ENCODE measurements at places on chromosomes 7 and 10. TPM values are rescaled to one million over a fixed set of nuclear protein-coding genes. Genes with fewer than 3 reads are reported as not detected.

GRCh38 chr7:153193144-153193595 lies 433.6 kb downstream of the ACTR3B start:
- no peak overlapping the region for H3K4me3 ChIP-seq
- no peak for DNase-seq
- H3K27me3 ChIP-seq = no peaks in the 10 kb centered on the region
- no peaks in the 10 kb centered on the region for H3K4me1 ChIP-seq
- H3K27ac ChIP-seq = no peak overlapping the region

GRCh38 chr7:76232698-76233097 lies 31.0 kb downstream of the SRRM3 start:
- H3K4me1 ChIP-seq = peaks cover 7% of the 10 kb centered on the region
- no peak overlapping the region for H3K4me3 ChIP-seq
- no peaks in the 10 kb centered on the region for H3K36me3 ChIP-seq
- no peak for DNase-seq
- H3K27me3 ChIP-seq = peaks cover 36% of the 10 kb centered on the region

Gene C10orf53
- total RNA-seq = not detected

GRCh38 chr10:89032141-89032891 lies 41.7 kb downstream of the FAS start:
- H3K4me1 ChIP-seq = peaks cover 3% of the 10 kb centered on the region
- H3K4me3 ChIP-seq = no peak overlapping the region
- H3K36me3 ChIP-seq = no peaks in the 10 kb centered on the region

Gene CHST12
- total RNA-seq = 8.6 TPM

DNA sequence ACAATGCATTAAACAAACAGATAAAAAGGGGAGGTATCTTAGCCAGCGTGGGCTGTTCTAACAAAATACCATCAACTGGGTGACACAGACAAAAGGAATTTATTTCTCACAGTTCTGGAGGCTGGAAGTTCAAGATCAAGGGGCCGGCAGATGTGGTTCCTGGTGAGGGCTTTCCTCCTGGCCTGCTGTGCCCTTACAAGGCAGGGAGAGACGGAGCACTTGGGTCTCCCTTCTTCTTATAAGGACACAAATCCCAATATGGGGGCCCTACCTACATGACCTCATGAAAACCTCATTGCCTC lies 281.6 kb upstream of the KLF14 start:
- H3K27me3 ChIP-seq = no peaks in the 10 kb centered on the region
- peaks cover 74% of the 10 kb centered on the region for H3K4me1 ChIP-seq
- H3K4me3 ChIP-seq = no peak overlapping the region
- DNase-seq = no peak
- H3K36me3 ChIP-seq = peaks cover 28% of the 10 kb centered on the region
- H3K27ac ChIP-seq = no peak overlapping the region

GRCh38 chr7:1137517-1138167 lies 22.4 kb downstream of the ZFAND2A start:
- DNase-seq = no peak
- H3K36me3 ChIP-seq = no peaks in the 10 kb centered on the region
- peaks cover 20% of the 10 kb centered on the region for H3K4me1 ChIP-seq
- no peaks in the 10 kb centered on the region for H3K27me3 ChIP-seq
- H3K27ac ChIP-seq = peak overlapping the region; percentile 65

Gene ANKRD22
- not detected for total RNA-seq

DNA sequence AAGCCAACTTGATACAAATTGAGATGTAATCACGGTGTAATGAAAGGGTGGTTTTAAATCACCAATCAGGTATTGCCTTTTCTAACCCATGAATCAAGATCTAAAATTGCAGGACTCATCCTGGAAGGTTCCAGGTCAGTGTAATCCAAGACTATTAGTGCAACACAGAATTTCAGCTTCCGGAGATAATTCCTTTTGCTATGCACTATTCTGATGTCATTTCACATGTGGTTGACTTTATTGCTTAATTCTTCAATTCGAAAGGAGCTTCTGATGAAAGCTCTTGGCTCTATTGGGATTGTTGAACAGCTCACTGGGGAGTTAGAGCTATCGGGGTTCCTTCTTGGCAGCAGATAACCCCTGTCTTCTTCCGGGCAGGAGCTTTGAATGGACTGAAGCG lies 147.4 kb upstream of the INSYN2A start:
- H3K36me3 ChIP-seq = no peaks in the 10 kb centered on the region
- H3K27ac ChIP-seq = no peak overlapping the region
- H3K27me3 ChIP-seq = no peaks in the 10 kb centered on the region
- no peak for DNase-seq
- H3K4me3 ChIP-seq = no peak overlapping the region

Gene FGFBP3
- total RNA-seq = 1.4 TPM

Gene PPIA
- total RNA-seq = 423 TPM

DNA sequence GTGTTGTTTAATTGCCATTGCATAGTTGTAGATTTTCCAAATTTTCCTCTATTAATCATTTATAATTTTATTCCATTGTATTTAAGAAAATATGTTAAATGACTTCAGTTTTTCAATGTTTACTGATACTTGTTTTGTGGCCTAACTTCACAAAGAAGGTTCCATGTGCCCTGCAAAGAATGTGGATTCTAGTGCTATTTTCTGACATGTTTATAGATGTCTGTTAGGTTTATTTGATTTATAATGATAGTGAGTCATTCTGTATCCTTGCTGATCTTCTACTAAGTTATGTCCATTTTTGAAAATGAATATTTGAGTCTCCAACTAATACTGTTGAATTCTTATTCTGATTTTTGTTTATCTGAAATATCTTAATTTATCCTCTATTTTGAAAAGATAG lies 369.0 kb downstream of the MAGI2 start:
- H3K36me3 ChIP-seq = no peaks in the 10 kb centered on the region
- no peaks in the 10 kb centered on the region for H3K27me3 ChIP-seq
- H3K4me1 ChIP-seq = no peaks in the 10 kb centered on the region
- no peak overlapping the region for H3K27ac ChIP-seq
- DNase-seq = no peak
- H3K4me3 ChIP-seq = no peak overlapping the region

DNA sequence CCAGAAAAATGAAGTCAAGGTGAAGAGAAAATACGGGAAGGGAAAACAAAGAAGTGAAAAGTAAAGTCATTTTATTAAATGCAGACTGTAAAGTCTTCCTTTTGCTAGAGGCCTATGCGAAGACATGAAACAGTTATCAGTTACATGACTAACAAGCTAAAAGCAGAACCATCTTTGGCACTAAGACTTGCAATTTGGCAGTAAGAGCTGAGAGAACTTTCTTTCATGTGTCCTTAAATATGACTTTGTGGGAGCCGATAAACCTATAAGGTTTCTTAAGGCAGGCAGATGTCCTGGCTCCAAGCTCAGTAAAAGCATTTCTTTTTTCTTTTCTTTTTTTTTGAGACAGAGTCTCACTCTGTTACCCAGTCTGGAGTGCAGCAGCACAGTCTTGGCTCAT lies 10.4 kb downstream of the ANLN start:
- H3K27ac ChIP-seq = no peak overlapping the region
- H3K4me3 ChIP-seq = no peak overlapping the region
- no peaks in the 10 kb centered on the region for H3K4me1 ChIP-seq
- no peak for DNase-seq
- H3K27me3 ChIP-seq = no peaks in the 10 kb centered on the region

DNA sequence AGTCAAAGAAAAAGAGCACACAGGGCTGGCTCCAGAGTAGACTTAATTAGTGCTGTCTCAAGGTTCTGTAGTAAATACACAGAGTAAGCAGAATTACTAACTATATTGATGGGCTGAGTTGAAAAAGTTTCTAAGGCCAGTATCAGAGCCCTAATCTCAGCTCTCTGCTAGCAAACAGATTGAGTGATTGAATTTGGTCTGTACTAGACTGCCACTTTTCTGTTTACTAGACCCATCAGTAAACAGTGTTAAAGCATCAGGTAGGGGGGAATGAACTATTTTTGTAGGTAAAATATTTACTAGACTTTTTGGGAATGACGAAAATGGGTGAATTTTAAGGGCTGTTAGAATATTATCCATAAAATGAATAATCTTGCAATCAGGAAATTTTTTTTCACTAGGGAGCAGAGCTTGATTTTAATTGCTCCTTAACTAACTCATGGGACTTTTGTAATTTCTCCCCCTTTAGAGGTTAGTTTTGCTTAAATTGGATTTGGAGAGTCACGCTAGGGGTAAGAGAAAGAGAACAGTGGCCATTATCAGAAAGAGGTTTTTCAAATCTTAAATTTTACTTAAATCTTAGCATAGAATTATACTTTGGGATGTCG lies 37.3 kb upstream of the RASGEF1A start:
- DNase-seq = no peak
- peaks cover 39% of the 10 kb centered on the region for H3K4me1 ChIP-seq
- H3K27ac ChIP-seq = no peak overlapping the region
- no peaks in the 10 kb centered on the region for H3K36me3 ChIP-seq

DNA sequence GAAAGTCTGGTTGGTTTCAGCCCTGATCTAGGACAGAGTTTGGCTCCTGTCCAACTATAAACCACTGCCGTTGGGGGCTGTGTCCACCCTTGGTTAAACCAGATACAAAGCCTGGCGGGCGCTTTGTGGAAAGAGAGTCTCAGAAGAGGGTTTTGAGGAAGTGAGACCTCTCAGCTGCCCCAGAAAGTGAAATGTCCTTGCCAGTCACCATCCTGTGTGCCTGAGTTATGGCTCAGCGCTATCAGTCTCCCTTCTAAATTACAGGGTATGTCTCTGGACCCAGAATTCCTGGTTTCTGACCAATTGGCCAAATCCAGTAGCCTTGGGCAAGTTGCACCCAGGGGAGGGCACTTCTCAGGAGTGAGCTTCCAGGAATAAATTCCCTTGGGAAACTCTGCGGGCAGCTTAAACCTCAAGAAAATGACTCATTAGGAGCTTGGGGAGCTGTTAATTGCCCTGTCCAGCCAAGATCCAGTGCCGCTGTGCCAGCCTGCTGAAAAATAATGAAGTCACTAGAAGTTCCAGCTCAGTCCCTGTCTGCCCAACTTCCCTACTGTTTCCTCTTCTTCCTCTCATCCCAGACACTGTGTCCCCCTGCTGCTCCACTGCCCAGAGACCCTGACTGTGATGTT lies 66.7 kb upstream of the PDZD8 start:
- no peak for DNase-seq
- H3K27ac ChIP-seq = no peak overlapping the region
- no peak overlapping the region for H3K4me3 ChIP-seq
- H3K36me3 ChIP-seq = no peaks in the 10 kb centered on the region

Gene FAM13C
- not detected for total RNA-seq

Gene WDR86
- 6.2 TPM for total RNA-seq

- H3K27me3 ChIP-seq = peaks cover 5% of the 10 kb centered on the region
Measured at GRCh38 chr7:2497500-2498336, 21.5 kb upstream of the GRIFIN start.

GRCh38 chr7:159105832-159106811 lies 38.5 kb downstream of the VIPR2 start:
- H3K27me3 ChIP-seq = no peaks in the 10 kb centered on the region
- no peak overlapping the region for H3K4me3 ChIP-seq

- H3K4me1 ChIP-seq = peaks cover 15% of the 10 kb centered on the region
- peak; percentile 68 for DNase-seq
- no peaks in the 10 kb centered on the region for H3K36me3 ChIP-seq
- H3K27me3 ChIP-seq = no peaks in the 10 kb centered on the region
- peak overlapping the region; percentile 82 for H3K27ac ChIP-seq
- H3K4me3 ChIP-seq = peak overlapping the region; percentile 68
Measured at GRCh38 chr7:151632750-151633515, 113.2 kb upstream of the RHEB start.

Gene RAB19
- total RNA-seq = 1.6 TPM

Gene CEP55
- 0.16 TPM for total RNA-seq

GRCh38 chr10:113788604-113789083 lies 37.2 kb downstream of the PLEKHS1 start:
- DNase-seq = no peak
- no peaks in the 10 kb centered on the region for H3K27me3 ChIP-seq
- H3K36me3 ChIP-seq = no peaks in the 10 kb centered on the region

Gene RAPGEF5
- total RNA-seq = 0.17 TPM

GRCh38 chr7:92747041-92747835 lies 89.1 kb downstream of the CDK6 start:
- H3K4me3 ChIP-seq = no peak overlapping the region
- H3K27me3 ChIP-seq = no peaks in the 10 kb centered on the region
- no peak overlapping the region for H3K27ac ChIP-seq
- H3K4me1 ChIP-seq = no peaks in the 10 kb centered on the region
- DNase-seq = no peak

- H3K27ac ChIP-seq = no peak overlapping the region
- DNase-seq = peak; percentile 63
- H3K36me3 ChIP-seq = no peaks in the 10 kb centered on the region
- peak overlapping the region; percentile 49 for H3K4me3 ChIP-seq
- H3K4me1 ChIP-seq = peaks cover 15% of the 10 kb centered on the region
Measured at GRCh38 chr10:77710759-77711682, 73.4 kb upstream of the KCNMA1 start.

Gene TRIL
- total RNA-seq = not detected

Gene KNDC1
- total RNA-seq = not detected

DNA sequence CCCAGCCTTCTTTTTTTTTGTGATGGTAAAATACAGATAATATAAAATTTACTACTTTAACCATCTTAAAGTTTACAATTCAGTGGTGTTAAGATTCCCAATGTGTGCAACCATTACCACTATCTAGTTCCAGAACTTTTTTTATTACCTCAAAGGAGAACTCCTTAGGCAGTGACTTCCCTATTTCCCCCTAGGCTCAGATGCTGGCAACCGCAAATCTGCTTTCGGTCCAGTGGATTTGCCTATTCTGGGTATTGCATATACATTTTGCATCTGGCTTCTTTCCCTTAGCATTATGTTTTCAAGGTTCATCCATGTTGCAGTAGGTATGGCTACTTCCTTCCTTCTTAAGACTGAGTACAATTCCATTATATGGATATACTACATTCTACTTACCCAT lies 56.5 kb downstream of the AFAP1L2 start:
- no peaks in the 10 kb centered on the region for H3K36me3 ChIP-seq
- H3K27ac ChIP-seq = no peak overlapping the region
- no peak overlapping the region for H3K4me3 ChIP-seq
- no peaks in the 10 kb centered on the region for H3K27me3 ChIP-seq
- no peak for DNase-seq

DNA sequence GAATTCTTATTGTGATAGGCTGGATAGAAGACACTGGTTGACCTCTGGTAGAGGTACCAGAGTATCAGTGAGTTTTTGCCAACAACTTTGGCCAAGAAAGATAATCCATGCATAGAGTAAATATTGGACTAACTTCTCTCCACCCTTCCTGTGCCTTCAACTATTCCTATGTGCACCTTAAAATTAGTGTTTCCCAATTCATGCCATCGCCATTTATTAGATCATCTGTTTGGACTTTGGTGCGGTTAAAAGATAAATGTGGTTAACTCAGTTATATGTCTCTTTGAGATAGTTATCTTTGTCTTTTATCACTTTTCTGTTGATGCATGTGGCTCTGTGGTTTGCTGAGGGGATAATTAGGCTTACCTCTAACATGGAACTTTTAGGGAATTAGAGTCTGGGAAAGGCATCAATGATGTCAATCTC lies 4.6 kb downstream of the PAPSS2 start:
- peaks cover 10% of the 10 kb centered on the region for H3K4me1 ChIP-seq
- DNase-seq = no peak
- H3K4me3 ChIP-seq = no peak overlapping the region
- no peaks in the 10 kb centered on the region for H3K36me3 ChIP-seq
- H3K27ac ChIP-seq = no peak overlapping the region
- H3K27me3 ChIP-seq = peaks cover 36% of the 10 kb centered on the region

Gene CDC14C
- not detected for total RNA-seq
